Uterus (tissue), 4 donors: ENCODE measurements at places on chromosomes 2 and 18. TPM values are rescaled to one million over a fixed set of nuclear protein-coding genes. Genes with fewer than 3 reads are reported as not detected.

MAP3K19 gene
- not detected for total RNA-seq

SLC5A7 gene
- 0.21 TPM for total RNA-seq

FSIP2 gene
- total RNA-seq = under 0.01 TPM

PCARE gene
- not detected for total RNA-seq

PROM2 gene
- 13.8 TPM for total RNA-seq

CPS1 gene
- 6.4 TPM for total RNA-seq

HOXD13 gene
- not detected for total RNA-seq

CPO gene
- not detected for total RNA-seq
